ENCODE measurements at places on chromosomes 7 and 10.

GRCh38 chr10:58727633-58728032 is 215.0 kb downstream of the BICC1 start:
- DNase-seq, result no peak

- no peak for DNase-seq
Observed at GRCh38 chr7:118477036-118477435, 252.5 kb downstream of the ANKRD7 start.

GRCh38 chr7:95723583-95724180 is 48.7 kb upstream of the DYNC1I1 start:
- no peak for DNase-seq

DNA sequence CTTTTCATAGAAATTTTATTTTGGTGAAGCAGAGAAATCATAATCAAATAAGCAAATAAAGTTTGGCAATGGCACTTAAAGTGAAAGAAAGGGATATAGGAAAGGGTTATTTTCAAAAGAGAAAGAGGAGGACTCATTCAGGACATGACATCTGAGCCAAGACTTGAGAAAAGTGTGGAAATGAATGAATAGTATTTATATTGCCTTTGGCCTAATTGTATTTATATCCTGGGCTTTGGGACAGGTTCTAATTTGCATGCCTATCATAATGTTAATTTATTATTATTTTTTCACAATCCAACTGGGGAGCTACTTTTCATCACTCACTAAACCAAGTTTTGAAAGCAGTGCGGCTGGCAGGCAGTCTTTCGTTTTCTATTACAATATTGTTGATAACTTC is 376.8 kb downstream of the HGF start:
- DNase-seq, result no peak

GRCh38 chr7:130419658-130420057 is 21.2 kb downstream of the CEP41 start:
- no peak for DNase-seq

- DNase-seq, result no peak
Observed at GRCh38 chr7:70416986-70417655, 714.8 kb upstream of the GALNT17 start.

DNA sequence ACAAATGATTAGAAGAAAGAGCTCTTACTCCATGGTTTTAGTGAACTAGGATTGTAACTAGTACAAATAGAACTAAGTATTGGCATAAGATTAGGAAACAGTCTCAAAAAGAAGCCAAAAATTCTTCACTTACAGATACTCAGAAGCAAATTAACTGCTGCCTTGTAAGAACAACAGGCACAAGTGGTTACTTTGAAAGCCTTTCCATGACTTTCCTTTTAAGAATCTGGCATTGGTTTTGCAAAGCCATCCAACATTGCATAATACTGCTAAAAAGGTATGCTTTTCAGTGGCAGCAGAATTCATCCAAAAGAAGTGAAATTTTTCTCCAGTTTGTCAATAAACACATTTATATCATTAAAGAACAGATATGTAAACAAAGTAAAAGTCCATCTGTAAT is 126.8 kb upstream of the ODAD2 start:
- DNase-seq, result no peak

DNA sequence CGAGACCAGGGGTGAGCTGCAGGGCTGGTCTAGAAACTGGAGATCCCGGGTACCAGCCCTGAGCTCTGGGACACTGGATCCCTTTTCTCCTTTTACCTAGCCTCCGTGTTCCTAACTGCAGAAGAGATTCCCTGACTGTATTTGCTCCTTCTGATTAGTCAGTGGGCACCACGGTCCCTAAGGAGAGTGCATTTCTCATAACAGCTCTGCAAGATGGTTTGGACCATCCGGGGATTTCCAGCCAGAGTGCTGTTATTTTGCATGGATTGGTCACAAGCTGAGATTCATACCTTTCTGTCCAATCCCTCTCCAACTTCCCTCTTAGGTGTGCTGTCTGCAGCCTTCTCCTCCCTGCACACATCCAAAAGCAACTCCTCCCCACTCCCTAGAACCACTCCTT is 122.6 kb downstream of the MYL10 start:
- DNase-seq, result no peak

GRCh38 chr7:151847136-151847535 is 29.8 kb downstream of the PRKAG2 start:
- DNase-seq, result no peak

GRCh38 chr7:77747178-77747577 is 50.9 kb downstream of the RSBN1L start:
- no peak for DNase-seq

- DNase-seq, result no peak
Observed at GRCh38 chr10:126736727-126737126, 66.2 kb upstream of the C10orf90 start.

DNA sequence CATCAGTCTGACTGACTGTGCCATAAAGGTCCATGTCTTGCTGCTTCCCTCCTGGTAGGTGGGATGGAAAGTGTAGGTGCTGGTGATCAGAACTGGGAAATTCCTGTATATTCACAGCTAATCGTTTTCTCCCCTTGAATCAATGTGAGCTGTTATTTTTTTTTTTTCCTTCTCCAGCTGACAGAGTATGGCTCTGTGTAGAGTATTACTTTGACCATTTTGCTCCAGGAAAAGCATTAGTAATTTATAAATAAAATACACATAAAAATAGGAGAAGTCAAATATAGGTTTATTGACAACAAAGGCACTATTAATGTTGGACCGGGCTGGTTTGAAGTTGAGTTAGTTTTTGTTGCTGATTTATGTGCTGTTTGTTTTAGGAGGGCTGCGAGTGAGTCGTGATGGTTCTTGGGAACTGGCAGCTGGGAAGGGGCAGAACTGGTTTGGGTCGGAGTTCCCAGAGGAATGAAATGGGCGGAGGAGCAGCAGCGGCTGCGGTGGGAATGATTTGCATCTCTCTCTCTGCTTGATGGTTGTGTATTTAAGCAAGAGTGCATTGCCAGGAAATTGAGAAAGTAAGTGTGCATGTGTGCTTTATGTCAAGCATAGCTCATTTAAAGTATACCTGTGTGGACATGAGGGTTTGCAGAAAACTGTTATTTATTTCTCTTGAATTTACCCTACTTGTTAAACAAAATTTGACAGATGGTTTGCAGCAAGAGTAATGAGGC is 80.9 kb downstream of the LRMDA start:
- no peak for DNase-seq

DNA sequence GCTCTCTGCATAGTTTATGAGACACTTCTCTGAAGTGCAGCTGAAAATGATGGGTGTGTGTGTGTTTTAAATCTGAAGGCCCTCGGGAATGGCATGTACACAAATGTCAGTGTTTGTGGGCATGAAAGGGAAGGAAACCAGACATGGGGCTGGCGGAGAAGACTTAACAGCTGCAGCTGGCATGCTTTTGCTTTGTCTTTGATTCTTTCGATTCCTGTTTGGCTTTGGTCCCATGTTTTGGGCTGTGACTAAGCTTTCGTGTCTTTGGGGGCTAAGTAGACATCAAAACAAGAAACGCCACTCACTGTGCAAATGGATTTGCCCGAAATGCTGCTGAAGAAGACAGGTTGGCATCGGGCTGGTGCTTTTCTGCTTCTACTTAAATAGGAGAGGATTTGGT is 179.3 kb downstream of the PFKFB3 start:
- DNase-seq, result peak; percentile 61

DNA sequence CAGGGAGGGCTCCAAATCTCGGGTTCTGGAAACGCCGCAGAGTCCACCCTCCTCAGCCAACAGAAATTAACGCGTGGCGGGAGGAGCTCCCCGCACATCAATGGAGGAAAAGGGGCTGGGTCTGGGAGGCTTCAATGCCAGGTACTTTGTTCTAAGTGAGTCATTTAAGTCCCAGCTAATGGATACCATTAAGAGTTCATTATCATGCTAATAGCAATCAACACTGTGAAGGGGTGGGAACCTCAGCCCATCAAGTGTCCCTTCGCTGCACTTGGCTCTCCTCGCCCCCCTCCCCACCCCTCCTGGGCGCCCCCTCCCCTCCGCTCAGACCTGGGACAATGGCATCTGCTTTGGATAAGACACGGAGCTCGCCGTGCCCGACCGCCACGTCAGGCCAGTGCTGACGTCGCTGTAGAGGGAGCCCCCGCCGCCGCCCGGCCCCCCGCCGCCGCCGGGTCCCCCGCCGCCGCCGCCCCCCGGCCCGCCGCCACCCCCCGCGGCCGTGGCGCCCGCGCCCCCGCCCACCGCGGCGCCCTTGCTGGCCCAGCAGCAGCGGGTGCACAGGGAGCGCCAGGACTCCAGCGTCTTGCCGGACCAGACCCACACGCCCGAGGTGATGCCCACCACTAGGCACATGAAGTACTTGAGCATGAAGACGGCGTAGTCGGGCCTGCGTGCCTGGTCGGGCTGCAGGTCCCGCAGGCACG is 2.9 kb downstream of the FZD8 start:
- no peak for DNase-seq

GRCh38 chr7:15764010-15764409 is 77.5 kb upstream of the MEOX2 start:
- DNase-seq, result no peak
